Putamen (tissue), 1 donor: ENCODE measurements at places on chromosomes 11 and 22.

DNA sequence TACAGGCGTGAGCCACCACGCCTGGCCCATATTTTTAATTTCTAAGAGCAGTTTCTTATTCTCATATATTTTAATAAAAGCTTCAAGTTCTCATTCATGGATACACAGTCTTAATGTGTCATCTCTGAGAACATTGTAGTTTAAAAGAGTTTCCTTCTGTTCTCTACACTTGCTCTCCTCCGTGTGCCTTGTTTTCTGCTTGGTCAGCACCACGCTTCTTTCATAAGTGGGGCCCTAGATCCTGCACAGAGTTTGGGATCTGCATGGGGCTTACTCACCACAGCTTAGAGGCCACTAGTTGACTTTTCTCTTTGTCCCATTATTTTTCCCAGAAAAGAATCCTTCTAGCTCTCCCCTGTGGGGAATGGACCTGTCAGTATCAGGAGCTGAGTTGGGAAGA, 58.8 kb downstream of the PPP6R2 start:
- no peak for DNase-seq

DNA sequence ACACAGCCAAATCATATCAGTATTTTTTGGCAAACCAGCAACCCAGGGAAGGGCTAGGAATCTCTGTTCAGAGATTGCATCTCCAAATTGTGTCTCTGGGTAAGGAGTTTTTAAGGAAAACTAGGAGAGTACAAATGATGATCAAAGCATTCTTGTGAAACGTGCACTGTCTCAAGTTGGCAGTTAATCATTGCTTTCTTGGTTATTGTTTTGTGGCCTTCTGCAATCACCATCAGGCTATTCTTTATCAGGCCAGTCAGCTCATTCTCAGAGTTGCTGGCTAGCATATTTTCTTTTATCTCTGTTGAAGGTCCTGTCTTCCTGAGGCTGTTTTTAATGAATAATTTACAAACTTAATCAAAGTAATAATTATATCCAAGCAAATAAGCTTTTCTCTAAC, 129.1 kb upstream of the CCDC179 start:
- DNase-seq, result no peak

DNA sequence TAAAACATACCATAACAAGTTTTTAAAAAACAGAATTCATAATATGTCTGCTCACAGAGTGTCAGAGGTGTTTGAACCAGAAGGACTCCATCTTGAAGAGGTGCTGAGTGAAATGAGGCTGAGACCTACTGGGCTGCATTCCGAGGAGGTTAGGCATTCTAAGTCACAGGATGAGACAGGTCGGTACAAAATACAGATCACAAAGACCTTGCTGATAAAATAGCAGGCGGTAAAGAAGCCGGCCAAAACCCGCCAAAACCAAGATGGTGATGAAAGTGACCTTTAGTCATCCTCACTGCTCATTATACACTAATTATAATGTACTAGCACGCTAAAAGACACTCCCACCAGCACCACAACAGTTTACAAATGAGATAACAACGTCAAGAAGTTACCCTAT, 116.4 kb downstream of the ARHGAP32 start:
- DNase-seq, result no peak

DNA sequence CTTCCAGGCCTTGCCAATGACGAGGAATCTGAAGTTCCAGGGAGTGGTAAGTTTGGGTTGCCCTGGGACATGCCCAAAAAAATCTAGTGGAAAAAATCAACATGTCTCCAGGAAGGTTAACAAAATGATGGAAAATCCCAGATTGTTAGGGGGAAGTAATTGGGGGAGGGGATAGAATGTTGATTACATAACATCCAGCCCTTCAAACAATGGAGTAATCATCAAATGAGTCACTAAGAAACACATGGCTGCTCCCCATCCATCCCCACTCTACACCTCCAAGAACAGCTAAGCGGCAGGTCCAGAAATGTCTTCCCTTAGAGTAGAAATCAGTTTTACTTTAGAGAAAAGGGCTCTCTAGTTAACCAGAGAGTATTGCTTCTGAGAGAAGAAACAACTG, 94.9 kb downstream of the ETS1 start:
- no peak for DNase-seq

DNA sequence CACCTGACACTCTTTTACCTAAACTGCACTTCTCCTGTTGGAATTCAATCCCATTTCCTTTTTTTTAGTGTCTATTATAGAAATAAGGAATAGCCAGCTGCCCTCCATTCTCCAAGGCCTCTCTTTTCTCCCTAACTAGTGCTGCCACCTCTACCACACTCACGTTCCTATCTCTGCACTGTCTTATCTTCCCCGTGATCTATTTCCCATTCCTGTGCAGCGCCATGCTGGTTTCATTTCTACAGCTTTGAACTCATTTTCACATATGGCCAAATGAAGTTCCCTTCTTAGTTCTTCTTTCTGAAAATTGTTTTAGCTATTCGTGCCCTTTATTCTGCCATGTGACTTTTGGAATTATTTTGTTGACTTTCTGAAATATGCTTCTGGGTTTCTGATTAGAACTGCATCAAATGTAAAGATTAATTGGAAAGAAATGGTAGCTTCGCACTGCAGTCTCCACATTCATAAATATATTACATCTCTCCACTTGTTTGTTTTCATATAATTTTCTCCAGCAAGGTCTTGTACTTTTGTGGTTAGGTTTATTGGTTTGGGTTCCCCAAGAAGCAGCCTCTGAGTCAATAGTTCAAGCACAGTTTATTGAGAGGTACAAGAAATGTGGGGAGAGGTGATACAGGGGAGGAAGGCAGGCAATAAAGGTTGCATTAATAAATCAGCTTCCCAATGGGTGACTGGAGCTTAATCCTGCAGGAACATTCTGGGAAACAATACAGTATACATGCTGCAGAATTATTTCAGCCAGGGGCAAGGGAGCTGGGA, 43.7 kb upstream of the DRD2 start:
- DNase-seq, result no peak

DNA sequence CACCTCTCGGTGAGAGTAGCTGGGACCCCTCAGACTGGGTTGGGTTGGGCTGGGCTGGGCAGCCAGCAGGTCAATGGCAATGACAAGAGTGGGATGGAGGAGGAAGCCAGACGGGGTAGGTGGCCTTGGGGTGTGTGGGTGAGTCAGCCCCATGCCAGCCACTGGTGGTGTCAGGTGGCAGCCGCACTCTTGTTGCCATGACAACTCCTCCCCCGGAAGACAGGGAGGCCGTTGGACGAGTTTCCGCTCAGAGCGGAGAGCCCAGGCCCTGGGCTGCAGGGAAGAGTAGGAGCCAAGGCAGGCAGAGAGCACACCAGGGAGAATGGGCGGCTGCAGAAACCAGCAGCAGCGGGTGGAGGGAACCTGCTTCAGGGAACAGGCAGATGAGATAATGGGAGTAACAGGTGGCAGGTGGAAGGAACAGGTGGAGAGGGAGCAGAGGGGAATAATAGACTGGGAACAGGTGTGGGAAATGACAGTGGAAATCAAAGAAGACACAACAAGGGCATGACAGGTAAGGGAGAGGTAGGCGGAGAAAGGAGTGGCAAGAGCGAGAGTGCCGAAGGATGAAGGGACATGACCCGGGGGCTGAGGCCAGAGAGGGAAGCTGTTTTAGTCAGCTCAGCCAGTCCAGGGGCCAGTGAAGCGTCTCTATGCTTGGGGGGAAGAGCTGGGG, 8.7 kb downstream of the SPTBN2 start:
- no peak for DNase-seq

DNA sequence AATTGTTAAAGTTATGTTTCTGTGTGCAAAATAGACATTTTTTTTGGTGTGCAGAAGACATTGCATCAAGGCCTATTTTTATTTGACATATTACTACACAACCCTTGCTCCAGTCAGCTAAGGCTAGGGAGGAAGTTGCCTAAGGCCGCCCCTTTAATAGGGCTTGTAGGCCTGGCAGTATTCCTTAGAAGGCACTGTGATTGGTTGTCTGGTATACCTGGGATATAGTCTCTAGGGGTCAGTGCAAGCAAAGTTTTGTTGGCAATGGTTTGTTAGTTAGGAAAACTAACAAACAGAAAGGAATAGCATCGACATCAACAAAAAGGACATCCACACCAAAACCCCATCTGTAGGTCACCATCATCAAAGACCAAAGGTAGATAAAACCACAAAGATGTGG, 16.9 kb downstream of the CCDC15 start:
- DNase-seq, result no peak

DNA sequence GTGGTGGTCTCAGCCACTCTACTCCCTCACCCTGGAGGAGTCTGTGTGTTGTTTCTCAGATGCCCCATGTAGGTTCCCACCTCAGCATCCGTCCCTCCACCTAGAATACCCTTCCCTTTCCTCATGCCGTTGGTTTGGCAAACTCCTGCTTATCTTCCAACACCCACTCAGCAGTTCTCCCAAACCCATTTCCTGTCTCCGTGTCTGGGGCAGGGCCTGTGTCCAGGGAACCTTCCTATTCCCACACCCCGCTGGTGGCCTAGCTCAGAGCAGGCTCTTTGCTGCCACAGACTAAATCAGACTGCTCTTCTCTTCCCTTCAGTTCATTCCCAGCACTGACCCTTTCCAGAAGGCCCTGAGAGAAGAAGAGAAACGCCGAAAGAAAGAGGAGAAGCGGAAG, 7.5 kb upstream of the SREBF2 start:
- DNase-seq, result no peak

DNA sequence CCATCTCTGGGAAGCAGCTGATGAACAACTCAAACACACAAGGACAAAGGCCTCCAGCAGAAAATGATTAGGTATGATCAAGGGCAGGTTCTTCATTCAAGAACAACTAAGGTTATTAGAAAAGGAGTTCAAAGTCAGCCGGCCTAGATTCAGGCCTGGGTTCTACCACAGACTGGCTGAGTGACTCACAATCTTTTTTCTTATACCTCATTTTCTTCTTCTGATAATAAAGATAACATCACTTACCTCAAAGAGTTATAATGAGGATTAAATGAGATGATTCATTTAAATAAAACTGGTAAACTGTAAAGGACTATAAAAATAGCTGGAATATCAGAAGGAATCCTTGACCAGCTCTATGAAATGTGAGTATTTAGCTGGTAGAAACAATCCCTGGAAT, 49.3 kb upstream of the PPP2R1B start:
- no peak for DNase-seq

- no peak for DNase-seq
These were observed 16.4 kb downstream of the PRCP start for GRCh38 chr11:82883853-82884252.

DNA sequence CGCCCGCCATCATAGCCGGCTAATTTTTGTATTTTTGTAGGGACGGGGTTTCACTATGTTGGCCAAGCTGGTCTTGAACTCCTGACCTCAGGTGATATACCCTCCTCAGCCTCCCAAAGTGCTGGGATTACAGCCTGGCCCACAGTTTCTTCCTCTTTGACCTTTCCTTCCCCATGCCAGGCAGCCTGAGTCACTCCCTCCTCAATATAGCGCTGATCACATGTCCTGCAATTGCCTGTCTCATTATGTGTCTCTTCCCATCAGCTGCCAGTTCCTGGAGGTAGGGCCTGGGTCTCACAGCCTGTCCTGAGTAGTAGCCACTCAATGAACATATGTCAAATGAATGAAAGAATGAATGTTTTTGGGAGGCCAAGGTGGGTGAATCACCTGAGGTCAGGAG, 43.0 kb upstream of the CCDC134 start:
- no peak for DNase-seq

GRCh38 chr11:68809506-68809905, 32.2 kb downstream of the CPT1A start:
- DNase-seq, result no peak

- DNase-seq, result no peak
These were observed 1.4 kb downstream of the HPS4 start for GRCh38 chr22:26482161-26482560.

DNA sequence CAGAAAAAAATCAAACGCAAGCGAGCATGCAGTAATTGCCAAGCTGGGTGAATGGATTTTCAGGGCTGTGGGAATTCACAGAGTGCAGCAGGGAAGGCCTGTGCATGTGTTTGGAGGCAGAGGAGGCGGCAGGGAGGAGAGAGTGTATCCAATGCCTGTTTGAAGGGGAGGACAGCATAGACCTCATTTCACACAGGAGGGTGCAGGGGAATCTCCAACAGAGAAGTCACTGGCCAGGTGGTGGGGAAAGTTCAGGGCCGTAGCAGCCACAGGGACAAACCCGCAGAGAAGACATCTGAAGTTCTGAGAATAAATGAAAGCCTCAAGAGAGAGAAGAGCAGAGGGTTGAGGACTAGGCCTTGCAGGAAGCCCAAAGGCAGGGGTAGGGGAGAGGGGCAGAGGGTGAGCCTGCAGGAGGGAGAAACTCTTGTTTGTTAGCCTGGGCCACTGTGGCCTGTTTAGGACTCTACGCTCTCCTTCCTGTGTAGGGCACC, 19.2 kb upstream of the KDM2A start:
- DNase-seq, result no peak

GRCh38 chr22:19888131-19888746, 33.6 kb upstream of the GNB1L start:
- DNase-seq, result no peak

DNA sequence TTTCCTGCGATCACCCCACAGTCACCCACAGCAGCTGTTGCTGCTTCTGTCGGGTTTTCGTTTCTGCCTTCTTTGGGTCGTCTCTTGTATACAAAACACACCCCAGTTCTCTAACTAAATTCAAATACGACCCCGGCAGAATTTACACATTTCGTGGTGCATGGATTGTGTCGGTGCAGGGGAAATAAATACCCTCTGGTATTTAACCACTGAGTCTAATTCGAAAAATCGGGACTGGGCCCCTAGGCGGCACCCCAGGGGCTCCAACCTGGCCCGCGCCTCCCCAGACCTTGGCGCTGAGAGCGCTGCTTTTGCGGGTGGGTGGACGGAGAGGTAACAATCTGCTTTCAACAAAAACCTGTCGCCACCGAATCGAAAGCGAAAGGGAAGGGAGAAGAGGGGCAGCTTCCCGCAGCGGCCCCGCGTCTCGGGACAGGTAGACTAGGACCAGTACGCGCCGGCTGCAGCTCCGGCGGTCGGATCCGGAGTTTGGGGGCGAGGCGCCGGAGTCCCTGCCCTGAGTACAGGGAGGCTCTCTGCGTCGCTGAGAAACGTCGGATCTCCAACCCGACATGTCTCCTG, 4.4 kb downstream of the ALX4 start:
- no peak for DNase-seq

DNA sequence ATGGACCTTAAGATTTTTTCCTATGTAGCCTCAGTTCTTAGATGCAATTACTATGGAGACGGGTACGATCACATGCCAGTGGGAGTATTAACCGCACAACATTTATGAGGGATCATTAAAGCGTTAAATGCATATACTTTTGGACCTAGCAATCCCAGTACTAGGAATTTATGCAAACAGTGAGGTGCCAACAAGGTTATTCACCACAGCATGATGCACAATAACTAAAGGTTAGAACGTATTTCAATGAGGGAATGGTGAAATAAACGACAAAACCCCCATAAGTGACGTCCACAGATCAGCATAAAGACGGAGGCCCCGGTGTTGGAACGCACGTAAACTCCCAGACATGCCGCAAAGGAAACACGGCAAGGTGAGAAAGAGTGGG, 539 bp downstream of the SIRT3 start:
- peak; percentile 42 for DNase-seq

DNA sequence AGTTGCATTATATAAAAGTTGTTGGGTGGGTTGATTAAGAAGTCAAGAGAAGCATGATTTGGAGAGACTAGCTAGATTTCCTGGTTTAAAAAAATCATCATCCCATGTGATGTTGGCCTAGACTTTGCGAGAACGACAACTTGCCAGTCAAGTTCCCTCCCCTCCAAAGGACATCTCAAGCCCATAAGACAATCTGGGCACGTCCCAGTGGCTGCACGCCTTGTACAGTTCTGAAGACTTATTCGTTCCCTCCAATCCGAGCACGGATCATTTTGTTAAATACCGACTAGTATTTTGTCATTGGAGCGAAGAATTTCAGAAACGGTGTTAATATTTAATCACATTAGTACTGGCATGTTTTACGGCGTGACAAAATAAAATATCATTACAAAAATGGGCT, 8.0 kb downstream of the MN1 start:
- DNase-seq, result no peak

GRCh38 chr11:44205352-44205751, 104.6 kb downstream of the ALX4 start:
- no peak for DNase-seq
